ENCODE measurements at places on chromosomes 2 and 18. TPM values are rescaled to one million over a fixed set of nuclear protein-coding genes. Genes with fewer than 3 reads are reported as not detected.

DNA sequence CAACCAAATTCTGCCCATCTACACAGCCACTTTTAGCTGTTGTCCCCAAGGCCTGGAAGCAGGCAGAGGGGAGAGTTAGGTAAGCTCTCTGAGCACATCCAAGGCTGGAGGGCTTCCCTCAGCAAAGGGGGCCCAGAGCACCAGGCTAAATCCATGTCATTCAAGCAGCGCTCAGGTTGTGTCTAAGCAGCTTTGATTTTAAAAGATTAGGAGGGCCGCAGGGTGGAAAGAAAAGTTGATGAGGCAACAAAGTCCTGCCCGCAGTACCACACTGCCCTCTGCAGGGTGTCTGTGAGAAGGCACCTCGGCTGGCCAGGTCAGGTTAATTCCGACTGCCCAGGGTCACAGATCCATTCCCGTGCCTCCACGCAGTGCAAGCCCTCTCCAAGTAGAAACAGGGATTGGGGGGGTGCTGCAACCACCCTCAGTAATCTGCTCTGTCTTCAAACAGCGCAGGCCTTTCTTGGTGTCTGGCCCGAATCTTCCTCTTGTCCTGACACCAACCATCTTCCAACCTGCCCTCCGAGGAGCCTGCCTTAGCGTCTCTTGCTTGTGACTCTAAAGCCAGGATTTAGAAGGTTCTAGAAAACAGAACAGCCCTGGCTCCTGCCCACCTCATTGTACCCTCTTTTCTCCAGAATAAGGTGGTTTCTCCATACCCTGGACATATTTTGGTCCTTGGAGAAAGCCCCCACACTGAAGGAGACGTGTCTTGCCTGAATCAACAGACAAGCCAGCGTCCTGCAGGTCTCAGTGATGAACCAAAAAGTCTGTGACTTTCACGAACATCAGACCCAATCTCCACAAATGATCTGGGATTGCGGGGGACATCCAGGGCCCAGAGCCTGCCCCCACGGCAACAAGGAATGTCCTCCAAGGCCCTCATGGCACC, 289.2 kb downstream of the TNS1 start:
- no peaks in the 10 kb centered on the region for H3K36me3 ChIP-seq
- H3K27ac ChIP-seq: peak overlapping the region; percentile 62
- H3K4me1 ChIP-seq: peaks cover 50% of the 10 kb centered on the region
- no peak overlapping the region for H3K4me3 ChIP-seq
- DNase-seq: peak; percentile 87
- no peaks in the 10 kb centered on the region for H3K27me3 ChIP-seq

DNA sequence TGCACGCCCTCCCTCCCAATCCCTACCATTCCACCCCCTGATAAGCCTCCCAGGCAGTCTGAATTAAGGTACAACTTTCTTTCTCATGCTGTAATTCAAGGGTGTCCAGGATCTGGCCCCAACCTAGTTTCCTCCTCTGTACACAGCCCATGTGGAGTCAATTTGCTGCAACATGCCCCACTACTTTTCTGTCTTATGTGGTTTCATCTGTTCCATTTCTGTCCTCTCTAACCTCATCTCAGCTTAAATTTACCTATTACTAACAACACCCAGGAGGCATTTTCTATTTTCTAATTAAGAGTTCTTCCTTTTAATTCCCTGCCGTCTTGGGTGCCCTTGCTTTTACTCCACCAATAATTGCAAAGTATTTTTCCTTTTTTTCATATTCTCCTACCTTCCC, 10.0 kb downstream of the PPP4R1 start:
- no peak overlapping the region for H3K27ac ChIP-seq
- H3K36me3 ChIP-seq: peaks cover 5% of the 10 kb centered on the region
- DNase-seq: no peak
- no peak overlapping the region for H3K4me3 ChIP-seq
- no peaks in the 10 kb centered on the region for H3K4me1 ChIP-seq

The ADAM17 gene
- 20.0 TPM for total RNA-seq

The SH3RF3 gene
- 2.7 TPM for total RNA-seq

DNA sequence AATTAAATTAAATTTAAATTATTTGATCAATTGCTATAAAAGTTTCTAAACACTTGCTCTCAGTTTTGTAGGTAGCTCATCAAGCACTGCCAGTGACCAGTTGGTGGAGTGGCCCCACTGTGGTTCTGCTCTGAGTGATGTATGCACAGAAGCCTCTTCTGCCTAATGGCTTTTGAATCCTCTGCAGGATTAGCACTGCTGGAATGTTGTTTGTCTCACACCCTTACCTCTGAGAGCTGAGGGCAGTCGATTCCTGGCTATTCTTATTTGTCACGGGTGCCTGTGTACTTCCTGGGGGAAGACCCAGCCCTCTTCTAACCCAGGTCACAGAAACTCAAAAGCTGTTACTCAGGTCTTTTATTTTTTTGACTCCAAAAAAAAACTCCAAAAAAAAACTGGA, 9.5 kb downstream of the CAPN14 start:
- H3K27ac ChIP-seq: no peak overlapping the region
- no peaks in the 10 kb centered on the region for H3K36me3 ChIP-seq
- H3K27me3 ChIP-seq: peaks cover 2% of the 10 kb centered on the region
- H3K4me3 ChIP-seq: no peak overlapping the region

- H3K27ac ChIP-seq: no peak overlapping the region
- DNase-seq: no peak
- no peaks in the 10 kb centered on the region for H3K27me3 ChIP-seq
- H3K36me3 ChIP-seq: no peaks in the 10 kb centered on the region
- H3K4me1 ChIP-seq: peaks cover 2% of the 10 kb centered on the region
These were observed 75.2 kb downstream of the ASXL3 start for GRCh38 chr18:33653231-33653630.

The PAX8 gene
- total RNA-seq: 0.44 TPM

Data from muscle of leg (tissue), 16 donors.